ENCODE measurements at places on chromosomes 5 and 9.

GRCh38 chr9:127767909-127768331 is 10.5 kb downstream of the SH2D3C start:
- DNase-seq: no peak

DNA sequence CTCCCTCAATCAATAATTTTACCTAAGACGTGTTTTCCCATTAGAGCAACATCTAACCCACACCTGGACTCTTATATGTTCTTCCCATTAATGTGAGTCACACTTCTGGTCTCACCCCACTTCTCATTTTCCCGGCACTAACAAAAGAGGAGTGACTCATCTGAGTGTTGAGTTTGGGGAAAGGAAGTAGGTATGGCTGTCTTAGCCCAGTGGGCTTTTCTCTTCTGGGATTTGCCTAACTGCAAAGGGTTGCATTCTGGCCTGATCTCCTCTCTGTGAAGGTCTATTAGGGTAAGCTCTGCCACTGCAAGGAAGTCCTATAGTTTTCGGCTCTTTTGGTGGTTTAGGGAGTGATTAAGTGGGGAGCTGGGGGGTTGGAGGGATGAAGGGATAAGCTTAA is 195.6 kb downstream of the KIAA0825 start:
- DNase-seq: no peak

DNA sequence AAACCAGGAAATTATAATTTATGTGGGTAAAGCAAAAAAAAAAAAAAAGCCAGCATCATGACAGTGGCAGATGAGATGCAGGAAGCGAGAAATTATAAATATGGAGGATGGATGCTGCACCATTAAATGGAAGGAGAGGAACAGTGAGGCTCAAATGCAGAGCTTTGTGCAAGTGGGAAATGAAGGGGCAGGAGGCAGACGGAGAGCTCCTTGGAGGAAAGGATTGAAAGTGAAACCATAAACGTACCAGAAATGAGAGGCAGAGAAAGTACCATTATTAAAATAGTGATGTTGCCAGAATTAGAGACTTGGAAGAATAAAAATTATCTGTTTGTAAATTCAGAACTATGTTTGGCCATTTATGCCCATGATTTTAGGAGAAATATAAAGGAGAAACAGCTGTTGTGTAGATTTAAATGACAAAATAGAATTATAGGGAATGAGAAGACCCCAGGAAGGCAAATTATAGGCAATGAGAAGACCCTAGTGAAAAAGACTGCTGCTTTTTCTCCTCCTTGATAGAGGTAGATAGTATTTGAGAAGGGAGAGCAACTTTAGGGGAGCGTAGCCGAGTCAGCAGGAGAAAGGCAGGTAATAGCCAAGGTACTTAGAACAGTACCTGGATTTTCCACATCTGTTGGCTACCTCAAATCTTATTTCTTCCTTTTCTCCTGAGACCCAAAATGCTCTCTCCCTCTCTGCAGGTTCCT is 341.0 kb upstream of the CD180 start:
- no peak for DNase-seq

DNA sequence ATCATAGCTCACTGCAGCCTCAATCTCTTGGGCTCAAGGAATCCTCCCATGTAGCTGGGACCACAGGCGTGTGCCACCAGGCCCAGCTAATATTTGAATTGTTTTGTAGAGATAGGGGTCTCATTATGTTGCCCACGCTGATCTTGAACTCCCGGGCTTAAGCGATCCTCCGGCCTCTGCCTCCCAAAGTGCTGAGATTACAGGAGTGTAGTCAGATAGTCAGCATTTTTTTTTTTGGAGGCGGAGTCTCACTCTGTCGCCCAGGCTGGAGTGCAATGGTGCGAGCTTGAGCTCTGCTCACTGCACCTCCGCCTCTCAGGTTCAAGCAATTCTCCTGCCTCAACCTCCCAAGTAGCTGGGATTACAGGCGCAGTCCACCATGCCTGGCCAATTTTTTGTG is 1.6 kb upstream of the SAR1B start:
- no peak for DNase-seq

GRCh38 chr5:146109379-146109778 is 4.0 kb upstream of the PLAC8L1 start:
- DNase-seq: no peak

DNA sequence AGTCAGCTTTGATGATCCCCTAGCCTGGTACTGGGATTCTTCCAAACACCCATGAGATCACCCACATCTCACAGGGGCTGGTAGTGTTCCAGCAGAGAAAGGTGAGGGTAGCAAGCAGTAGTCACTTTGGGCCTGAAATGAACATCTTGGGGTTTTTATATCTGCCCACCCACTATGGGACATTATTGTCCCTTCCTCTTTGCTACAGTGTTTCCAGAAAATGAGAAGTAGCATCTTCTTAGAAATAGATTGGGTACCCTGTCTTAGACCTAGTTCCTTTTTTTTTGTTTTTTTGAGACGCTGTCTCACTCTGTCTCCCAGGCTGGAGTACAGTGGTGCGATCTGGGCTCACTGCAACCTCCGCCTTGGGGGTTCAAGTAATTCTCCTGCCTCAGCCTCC is 249.2 kb upstream of the ANKRD55 start:
- DNase-seq: no peak

- DNase-seq: no peak
Measured at GRCh38 chr9:121234832-121235161, 33.1 kb upstream of the RAB14 start.

DNA sequence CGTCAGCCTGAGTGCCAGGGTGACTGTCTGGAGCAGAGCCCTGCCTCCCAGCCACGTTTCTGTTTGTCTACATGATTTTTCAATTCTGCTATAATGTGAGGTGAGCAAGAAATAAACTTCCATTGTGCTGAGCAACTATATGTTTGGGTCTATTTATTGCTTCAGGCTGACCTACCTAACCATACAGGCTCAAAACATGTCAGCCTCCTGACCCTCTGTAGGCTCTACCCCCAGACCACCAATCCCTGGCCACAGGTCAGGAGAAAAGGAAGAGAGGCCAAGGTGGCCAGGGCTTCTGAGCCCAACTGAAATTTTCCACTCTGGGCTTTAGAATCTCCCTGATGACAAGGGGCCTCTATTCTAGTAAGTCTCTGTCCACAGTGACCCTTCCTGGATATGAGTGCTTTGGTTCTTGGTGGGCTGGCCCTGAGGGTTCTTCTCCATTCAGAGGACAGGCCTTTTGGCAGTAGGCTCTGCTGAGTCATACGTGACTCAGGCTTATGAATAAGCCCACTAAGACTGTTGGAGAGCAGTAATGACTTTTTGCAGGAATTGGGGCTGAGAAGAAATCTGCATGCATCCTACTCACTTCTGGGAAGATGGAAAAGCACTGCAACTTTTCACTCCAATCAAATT is 117.2 kb upstream of the TBCA start:
- no peak for DNase-seq

GRCh38 chr9:90774071-90774470 is 27.5 kb upstream of the SYK start:
- no peak for DNase-seq

- no peak for DNase-seq
Measured at GRCh38 chr5:14834062-14834461, 37.5 kb downstream of the ANKH start.

GRCh38 chr9:134220311-134220710 is 55.9 kb upstream of the RNU6ATAC start:
- no peak for DNase-seq

DNA sequence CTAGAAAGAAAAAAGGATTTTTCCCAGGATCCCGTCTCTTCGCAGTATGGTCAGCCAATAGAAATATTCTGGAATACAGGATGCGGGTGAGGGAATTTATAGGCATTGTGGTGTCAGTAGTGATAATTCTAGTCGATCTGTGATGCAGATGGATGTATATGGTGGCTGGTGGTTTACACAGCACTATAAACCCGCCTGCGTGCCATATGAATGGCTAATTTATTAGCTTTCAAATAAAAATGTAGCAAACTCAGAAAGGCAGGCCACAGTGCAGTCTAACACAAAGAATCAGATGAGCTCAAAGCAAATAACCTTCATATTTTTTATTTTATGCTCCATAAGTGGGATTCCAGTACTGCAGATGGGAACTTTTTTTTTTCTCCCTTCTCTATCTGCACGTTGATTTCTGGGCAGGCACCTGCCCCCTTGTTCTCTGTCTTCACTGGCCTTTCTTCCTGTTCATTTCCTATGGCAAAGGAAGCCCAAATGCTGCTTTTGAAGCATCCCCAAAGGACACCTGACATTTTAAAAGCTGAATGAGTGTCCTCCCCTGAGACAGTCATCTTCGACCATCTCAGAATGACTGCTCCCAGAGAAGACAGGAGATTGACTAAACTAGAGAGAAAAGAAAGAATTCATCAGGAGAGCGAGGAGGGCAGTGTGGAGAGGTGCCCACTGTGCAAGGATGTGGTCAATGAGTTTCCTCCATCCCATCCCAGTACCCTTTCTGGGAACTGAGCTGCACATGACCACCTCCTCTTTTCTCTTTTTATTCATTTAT is 52.1 kb downstream of the SEMA6A start:
- no peak for DNase-seq

GRCh38 chr5:147160902-147161700 is 73.7 kb upstream of the STK32A start:
- DNase-seq: no peak

- DNase-seq: no peak
Measured at GRCh38 chr5:32003981-32004380, 170.1 kb downstream of the GOLPH3 start.

DNA sequence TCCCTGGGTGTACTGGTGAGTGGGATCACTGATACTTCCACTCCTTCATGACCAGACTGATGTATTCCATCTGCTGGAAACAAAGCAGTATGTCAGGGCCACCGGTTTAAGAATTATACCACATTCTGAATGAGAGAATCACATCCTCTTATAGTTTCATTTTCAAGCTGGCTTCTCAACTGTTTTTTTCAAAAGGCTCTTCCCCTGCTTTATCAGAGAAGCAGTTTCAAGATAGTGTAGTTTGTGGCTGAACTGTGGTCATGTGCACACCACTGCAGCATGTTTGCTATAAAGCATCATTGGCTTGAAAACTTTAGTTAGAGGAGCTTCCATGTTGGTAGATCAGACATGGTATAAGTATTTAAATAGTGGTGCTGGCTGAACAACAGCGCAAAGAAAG is 450.5 kb upstream of the CDH10 start:
- DNase-seq: no peak

DNA sequence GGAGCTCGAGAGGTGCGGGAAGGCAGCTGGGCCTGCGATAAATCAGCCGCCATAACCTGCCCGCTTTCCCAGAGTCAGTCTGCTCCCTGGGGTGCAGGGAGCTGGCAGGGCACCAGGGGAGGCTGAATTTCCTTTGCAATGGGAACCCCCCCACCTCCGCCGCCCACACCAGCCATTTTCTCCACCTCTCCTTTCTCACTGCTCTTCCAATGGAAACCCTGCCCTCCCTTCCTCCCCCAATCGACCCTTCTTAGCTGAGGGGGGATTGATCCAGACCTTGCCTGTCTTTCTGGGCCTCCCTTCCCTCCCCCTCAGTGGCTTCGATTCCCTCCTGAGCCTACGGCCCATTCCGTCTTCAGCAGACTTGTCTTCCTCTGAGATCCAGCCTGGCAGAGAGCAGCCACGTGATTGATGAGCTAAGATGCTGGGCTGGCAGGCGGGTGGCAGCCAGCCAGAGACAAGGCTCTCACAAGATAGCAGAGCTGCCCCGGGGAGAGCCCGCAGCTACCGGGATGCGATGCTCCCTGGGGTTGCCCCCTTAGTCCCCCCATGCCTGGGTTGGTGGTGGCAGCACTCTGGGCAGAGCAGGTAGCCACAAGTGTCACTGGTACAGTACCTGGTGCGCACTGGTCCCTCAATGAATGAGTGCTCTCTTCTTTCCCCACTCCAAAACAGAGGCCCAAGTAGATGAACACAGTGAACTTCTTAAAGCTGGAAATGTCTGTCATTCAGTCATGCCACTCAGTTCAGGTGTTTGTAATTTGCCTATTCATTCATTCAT is 53.7 kb upstream of the FABP6 start:
- no peak for DNase-seq

- DNase-seq: no peak
Measured at GRCh38 chr5:90446961-90447360, 27.6 kb downstream of the MBLAC2 start.

- no peak for DNase-seq
Measured at GRCh38 chr5:23132231-23132630, 279.1 kb upstream of the CDH12 start.

DNA sequence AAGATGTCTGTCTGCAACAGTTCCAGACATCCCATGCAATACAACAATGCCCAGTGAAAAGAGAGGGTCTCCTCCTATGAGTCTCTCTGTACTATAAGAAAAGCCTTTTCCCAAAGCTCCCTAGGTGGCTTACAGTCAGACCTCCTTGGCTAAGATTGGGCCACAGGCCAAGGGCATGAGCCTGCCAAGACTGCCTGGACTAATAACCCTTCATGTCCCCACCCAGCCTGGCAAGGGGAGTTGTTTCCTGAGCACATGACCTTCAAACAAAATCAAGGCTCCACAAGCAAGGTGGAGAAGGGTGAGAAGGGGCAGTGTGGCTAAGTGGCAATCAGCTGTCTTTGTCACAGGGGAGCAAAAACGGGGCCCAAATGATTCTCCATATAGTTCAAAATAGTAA is 75.6 kb upstream of the ZSWIM6 start:
- DNase-seq: no peak

DNA sequence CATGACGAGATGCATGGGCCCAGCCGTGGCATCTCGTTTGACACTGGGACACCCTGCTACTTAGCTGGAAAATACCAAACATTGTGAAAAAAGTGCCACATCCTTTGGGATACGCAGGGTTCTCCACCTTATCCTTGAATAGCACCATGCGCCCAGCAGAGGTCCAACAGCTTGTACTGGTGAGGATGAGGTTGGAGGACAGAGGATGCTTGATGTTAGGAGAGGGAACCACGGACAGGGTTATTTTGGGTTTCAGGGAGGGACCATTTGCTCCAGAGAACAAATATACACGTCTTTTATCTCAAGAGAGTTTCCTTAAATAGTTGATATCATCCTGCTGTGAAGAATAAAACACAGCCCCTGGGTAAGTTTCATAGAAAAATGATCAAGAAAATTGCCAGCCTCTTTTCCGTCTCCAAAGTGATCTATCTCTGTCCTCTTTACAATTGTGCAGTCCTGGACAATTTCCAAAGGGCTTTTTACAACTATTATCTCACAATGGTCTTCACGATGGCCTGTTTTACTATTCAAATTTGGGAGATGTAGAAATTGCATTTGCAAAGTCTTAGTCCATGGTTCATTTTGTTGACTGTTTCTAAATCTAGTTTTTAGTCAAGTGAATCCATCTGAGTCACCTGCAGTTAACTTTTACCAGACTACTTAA is 19.9 kb upstream of the FRRS1L start:
- DNase-seq: no peak

- DNase-seq: no peak
Measured at GRCh38 chr5:120382833-120383232, 81.3 kb upstream of the PRR16 start.

GRCh38 chr9:37037503-37038301 is 3.6 kb upstream of the PAX5 start:
- no peak for DNase-seq

DNA sequence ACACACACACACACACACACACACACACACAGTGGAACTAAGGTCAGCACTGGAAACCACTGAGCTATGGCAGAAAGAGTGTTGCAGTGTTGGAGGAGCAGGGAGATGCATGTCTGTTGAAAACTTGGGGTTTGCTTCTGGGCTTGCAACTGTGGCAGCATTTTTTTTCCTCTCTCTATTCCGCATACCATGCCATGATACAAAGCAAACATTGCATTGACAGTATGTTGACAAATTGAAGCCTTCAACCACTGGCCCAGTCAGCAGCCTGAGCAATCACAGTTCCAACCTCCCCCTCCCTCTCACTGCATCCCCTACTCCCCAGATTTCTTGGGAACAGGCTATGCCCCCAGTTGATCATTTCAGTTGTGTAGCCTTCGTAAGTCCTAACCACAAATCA is 478.1 kb upstream of the WWC1 start:
- DNase-seq: no peak

All from GM19239 (cell line).